ENCODE measurements at places on chromosomes 6 and 20. TPM values are rescaled to one million over a fixed set of nuclear protein-coding genes. Genes with fewer than 3 reads are reported as not detected.

CPNE5 gene
- polyA plus RNA-seq = 14.3 TPM

DNA sequence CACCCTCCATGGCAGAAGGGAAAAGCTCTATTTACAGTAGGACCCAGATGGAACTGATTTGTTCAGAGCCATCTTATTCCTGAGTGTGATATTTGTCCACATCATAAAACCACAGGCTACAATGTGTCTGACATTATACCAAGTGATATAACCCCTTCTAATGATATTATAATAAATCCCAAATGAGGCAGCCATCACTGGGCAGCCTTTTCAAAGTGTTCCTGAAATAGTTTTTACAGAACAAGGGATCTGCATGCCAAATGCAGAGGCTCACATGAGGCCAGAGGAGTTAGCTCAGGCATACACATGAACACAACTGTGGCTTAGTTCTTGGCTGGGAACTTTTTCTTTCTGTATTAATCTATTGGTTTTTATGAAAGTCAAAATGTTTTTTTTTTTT, 207.7 kb downstream of the MAFB start:
- no peak for DNase-seq

- DNase-seq = no peak
Observed at GRCh38 chr20:38344107-38344701, 2.1 kb upstream of the LBP start.

LTB gene
- 2.3 TPM for polyA plus RNA-seq

- no peak for DNase-seq
Observed at GRCh38 chr20:23451956-23452487, 654 bp downstream of the CST11 start.

GRCh38 chr6:47042275-47042791, at the start of gene ADGRF1:
ADGRF1 (minus strand) TSS chr6:47042332; CDS start chr6:47029061, 13,271 bp downstream.
- DNase-seq = peak; percentile 60

GSTA2 gene
- not detected for polyA plus RNA-seq

DNA sequence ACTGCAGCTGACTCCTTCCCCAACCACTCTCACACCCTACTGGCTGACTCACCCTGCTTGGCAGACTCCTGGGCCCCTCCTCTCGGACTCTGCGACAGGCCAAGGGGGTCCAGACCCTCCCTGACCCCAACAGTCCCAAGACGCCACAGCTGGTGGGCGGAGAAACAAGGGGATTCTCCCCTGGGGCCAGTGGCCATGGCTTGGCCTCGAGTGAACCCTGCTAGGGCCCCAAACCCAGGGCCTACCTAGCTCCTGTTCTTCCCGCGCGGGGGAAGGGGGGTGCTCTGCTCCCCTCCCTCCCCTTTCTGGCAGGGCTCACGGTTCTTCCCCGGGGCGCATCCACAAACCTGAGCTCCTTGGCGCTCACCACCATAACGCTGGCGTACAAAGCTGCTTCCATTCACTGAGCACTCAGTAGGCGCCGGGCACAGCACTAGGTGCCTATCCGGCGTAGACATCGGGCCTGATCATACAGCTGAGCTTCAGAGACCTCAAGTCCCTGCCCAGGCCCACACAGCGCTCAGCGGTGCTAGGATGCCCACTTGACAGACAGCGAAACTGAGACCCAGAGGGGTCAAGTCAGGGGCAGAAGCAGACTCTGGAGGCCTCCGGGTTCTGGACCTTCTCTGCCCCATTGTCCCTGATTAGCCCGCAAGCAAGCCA, 597 bp downstream of the ADA start:
- no peak for DNase-seq

DNA sequence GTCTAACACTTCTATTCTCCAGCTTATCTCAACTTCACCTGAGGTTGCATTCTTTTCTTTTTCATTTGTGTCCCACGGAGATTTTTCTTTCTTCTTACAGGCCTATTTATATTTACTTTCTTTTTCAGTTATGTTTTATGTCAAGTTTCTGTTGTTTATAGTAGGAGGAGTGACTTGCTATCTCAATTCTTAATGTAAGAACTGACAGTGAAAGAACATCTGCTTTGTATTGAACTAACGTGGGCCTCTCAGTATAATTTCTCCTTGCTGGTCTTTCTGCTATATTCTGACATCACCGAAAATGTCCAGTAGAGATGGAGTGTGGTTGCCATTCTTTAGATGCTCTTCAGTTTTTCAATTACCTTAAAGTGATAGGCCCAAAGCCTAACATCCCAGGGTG, 521.7 kb downstream of the EPM2A start:
- no peak for DNase-seq

PPDPF gene
- 118 TPM for polyA plus RNA-seq

EIF6 gene
- polyA plus RNA-seq = 149 TPM

CTCFL gene
- 3.3 TPM for polyA plus RNA-seq

HLA-DOB gene
- polyA plus RNA-seq = 0.17 TPM

DNA sequence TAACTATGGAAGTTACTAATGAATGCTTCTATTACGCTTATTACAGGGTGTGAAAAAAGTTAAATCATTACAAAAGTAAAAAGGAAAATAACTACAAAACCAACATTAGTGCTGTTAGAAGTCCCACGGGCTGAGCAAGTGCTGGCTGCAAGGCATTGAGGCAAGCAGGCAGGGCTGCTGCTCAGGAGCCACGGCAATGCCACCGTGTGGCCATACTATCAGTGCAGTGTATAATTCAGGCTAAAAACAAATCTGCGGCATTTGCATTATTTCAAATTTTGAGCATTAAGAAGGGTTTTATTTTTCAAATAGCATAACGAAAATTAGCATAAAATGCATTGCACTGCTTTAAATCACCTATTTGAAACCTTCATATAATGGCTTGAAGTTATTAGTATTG, 17.1 kb downstream of the IFNGR1 start:
- DNase-seq = no peak

SYCP2 gene
- polyA plus RNA-seq = 6.5 TPM

DNA sequence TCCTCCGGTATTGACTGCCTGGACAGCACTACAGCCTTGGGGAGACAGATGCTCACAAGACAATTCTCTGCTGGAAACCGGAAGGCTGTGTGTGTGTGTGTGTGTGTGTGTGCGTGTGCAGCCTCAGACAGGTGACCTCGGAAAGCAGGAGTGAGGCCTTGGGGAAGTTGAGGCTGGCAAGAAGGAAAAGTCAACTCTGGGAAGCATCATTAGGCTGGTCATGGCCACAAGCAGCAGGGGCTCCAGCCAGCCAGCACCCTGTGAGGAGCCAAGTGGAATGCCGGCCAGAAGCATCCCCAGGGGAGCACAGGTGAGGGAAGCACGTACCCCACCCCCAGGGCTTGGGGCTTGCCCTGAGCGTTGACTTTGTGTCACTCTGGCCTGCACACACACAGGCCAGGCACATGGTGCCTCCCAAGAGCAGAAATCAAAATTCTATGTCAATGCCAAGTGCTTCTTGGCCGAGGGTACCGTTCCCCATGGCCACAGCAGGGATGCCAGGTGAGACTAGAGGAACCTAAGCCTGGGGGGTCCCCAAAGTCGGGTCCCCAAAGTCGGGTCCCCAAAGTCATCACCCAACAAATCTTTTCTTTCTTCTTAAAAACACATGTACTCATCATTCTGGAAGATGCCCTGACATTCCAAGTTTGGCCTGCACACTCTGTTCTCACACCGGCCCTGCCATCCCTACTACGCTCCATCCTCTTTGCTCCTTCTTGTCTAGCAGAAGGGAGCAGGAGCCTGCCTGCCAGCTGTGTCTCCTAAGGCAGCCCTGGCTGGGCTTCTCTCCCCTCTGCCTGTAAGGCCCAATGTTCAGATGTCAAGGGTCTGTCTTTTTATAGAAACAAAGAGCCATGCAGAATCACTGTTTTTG, 26.7 kb downstream of the FOXA2 start:
- DNase-seq = no peak

- no peak for DNase-seq
Observed at GRCh38 chr20:37598100-37598543, 70.4 kb upstream of the BLCAP start.

DNA sequence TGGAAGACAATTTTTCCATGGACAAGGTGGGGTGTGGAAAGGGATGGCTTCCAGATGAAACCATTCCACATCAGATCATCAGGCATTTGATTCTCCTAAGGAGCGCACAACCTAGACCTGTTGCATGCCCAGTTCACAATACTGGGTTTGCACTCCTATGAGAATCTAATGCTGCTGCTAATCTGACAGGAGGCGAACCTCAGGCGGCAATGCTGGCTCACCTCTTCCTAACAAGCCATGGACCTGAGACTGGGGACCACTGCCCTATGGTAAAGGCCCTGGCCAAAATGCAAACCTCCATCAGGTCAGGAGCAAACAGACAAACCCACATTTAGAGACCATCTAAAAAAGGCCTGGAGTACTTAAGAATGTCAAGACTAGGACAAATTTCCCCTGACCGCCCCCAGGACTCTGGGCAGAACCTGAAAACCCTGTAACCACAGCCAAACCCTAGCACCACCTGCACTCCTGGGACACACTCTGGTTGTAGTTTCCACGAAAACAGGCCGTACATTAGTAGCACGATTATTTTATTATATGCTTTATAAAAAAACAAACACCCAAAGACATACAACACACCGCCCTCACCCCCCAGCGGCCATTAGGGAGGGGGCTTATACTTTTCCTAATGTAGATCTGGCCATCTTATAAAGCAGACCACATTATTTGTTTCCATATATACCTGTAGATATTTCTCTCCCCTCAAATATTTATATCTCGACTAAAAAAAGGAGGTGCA, 27.3 kb downstream of the SNX5 start:
- DNase-seq = no peak

DNA sequence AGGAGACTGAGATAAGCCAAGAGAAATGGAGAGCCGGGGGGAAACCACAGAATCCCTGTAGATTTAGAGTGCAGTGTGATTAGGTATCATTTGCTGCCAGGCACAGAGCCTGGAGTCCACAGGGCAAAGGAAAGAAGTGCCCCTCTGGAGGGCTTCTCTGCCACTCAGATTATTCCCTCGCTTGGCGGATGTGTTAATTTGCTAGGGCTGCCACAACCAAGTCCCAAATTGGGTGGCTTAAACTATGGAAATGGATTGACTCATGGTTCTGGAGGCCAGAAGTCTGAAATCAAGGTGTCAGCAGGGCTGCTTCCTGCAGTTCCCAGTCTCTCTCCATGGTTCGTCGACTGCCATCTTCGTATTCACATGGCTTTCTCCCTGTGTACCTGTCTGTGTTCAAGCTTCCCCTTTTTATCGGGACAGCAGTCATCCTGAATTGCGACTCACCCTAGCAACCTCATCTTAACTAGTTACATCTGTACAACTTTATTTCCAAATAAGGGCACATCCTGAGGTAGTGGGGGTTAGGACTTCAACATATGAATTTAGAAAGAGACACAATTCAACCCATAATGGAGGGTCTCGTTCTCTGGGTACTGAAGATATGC, 122.2 kb downstream of the ANKRD60 start:
- DNase-seq = no peak

- DNase-seq = no peak
Observed at GRCh38 chr6:87690441-87690840, 11.6 kb downstream of the AKIRIN2 start.

DNA sequence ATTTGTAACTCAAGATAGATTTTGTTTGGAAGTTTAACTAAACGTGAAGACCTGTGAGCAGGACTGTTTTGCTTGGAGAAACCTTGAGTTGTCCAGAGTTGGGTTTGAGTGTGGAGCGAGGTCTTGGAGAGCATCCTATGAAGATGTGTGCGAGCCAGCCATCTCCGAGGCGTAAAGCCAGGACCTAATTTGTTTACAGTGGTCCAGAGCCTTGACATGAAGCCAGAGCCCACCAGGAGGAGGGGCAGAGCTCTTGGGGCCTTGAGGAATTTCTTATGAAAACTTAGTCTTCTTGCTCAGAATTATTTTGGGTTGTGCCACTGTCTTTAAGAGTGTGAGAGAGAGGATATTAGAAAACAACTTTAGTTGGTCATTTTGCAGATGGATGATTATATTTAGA, 6.3 kb downstream of the CHMP4B start:
- DNase-seq = no peak

- DNase-seq = no peak
Observed at GRCh38 chr6:165769401-165769800, 106.4 kb upstream of the PDE10A start.
